AG10803 (cell line): ENCODE measurements at places on chromosomes 16 and 17.

GRCh38 chr16:29151317-29151716, 166.5 kb downstream of the LAT start:
- no peak for DNase-seq

GRCh38 chr17:68424861-68425260, 32.4 kb downstream of the WIPI1 start:
- no peak for DNase-seq

DNA sequence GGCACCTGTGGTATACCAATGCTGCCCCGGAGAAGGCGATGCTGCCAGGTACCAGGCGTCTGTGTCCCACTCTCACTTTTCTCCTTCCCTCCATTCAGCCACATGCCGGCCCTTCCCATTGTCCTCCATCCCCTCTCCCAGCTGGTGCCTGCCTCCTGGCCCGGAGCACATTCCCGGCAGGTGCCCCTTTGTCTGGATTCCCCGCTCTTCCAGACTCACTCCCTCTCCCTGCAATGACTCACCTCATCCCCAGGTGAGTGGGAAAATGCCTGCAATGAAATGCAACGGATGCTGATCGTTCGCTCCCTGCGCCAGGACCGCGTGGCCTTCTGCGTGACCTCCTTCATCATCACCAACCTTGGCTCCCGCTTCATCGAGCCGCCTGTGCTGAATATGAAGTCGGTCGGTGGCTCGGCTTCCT, 10.4 kb upstream of the KDM6B start:
- no peak for DNase-seq

GRCh38 chr16:22369221-22369811, 5.1 kb downstream of the CDR2 start:
- DNase-seq: peak; percentile 62

DNA sequence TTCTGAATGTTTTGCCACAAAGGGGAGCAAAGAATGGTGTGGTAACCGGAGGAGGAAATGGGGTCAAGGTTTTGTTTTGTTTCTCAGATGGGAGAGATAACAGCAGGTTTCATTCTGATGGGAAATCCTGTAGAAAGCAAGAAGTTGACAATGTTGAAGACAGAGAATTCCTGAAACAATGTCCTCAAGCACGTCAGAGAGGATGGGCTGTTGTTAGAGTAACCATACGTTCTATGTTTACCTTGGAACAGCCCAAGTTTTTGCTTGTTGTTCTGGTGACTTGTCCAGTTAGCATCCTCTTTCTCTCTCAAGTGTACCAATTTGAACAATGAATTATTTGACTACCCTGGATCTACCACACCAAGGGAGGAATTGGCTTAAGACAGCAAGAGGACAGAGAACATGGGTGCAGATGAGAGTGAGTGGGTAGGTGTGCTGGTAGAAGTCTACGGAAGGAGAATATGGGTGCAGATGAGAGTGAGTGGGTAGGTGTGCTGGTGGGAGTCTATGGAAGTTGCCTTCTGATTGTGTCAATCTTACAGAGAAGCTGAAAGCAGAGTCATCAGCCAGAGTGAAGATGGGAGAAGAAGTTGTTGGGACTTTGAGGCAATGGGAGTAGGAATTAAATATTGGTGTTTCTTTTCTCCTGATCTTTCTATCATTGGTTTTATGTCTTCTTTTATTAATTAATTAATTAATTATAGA, 14.8 kb upstream of the NSRP1 start:
- no peak for DNase-seq

GRCh38 chr17:42127414-42127813, 4.8 kb downstream of the HSPB9 start:
- DNase-seq: no peak

GRCh38 chr17:975371-975915, 4.1 kb downstream of the NXN start:
- peak; percentile 74 for DNase-seq

- peak; percentile 72 for DNase-seq
These were observed 157.1 kb downstream of the RGS9 start for GRCh38 chr17:65294181-65294719.
